ENCODE measurements at places on chromosomes 12 and 14.

DNA sequence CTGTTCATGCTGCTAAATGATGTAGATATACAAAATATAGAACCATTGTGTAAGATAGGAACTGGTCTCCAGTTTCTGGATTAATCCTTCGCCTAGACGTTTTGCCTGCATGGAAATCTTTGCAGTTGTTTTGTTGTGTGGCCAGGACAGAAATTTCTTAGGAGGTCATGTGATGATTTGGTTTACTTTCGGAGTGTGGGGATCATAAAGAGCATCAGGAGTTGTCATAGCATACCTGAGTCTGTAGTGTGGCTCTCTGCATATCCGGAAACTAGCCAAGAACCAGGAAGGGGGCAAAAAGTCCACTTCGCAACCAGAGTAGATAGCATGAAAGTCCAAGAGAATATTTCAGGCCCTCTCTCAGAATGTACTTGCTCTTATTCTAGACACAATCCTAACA lies 3.1 kb downstream of the SAMD4A start:
- no peak for DNase-seq

DNA sequence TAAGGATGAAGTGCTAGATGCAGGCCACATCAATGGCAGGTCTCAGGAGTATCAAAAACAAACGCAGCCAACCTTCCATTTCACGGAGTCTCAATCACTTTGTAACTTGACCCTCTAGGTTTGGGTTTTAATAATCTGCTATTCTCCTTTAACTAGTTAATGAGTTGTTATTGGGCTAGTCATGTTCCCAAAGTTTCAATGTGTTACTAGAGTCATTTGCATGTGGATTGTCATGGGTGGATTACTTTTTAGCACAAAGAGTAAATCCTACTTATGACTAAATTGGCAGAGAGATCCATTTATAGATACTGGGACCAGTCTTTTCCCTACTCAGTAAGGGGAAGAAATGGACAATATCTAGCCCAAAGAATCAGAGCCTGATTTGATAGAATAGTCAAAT lies 151.0 kb downstream of the BCAT1 start:
- no peak for DNase-seq

GRCh38 chr14:85575617-85575898 lies 45.6 kb downstream of the FLRT2 start:
- DNase-seq: no peak

- DNase-seq: no peak
These were observed 56.3 kb downstream of the SPPL3 start for GRCh38 chr12:120847814-120848213.

- no peak for DNase-seq
These were observed 26.2 kb downstream of the RTRAF start for GRCh38 chr14:52015411-52016030.

- DNase-seq: peak; percentile 32
These were observed 131.2 kb upstream of the FOXG1 start for GRCh38 chr14:28635387-28635786.

DNA sequence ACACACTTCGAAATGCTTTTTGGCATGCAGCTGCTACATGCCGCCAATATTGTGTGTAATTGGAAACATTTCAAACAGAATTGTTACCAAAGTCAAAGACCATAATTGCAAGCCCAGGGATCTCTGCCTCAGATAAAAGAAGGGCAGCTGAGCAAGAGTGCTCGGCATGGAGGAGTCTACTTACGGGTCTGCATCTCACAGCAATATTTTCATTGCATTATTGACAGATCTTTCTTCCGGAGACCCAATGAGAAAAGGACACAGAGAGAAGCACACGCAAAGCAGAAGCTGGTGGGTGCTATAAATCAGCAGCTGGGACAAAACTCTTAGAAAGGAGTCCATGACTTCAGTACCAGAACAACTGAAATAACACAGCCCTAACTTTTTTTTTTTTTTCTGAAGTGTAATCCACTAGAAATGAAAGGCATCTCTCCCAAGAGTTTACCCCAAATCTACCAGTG lies 4.9 kb downstream of the PRICKLE1 start:
- DNase-seq: peak; percentile 54

- no peak for DNase-seq
These were observed 56.2 kb upstream of the VPS33A start for GRCh38 chr12:122322501-122322900.

- DNase-seq: no peak
These were observed 7.7 kb upstream of the SERPINA6 start for GRCh38 chr14:94330857-94331256.

Data from NCI-H446 treated with DMSO at 0.1 percent for 48 hours (cell line).